Ammon's horn (tissue), 1 donor: ENCODE measurements at places on chromosomes 5 and 9.

- DNase-seq, result no peak
Measured at GRCh38 chr5:116532762-116533525, 41.7 kb downstream of the SEMA6A start.

DNA sequence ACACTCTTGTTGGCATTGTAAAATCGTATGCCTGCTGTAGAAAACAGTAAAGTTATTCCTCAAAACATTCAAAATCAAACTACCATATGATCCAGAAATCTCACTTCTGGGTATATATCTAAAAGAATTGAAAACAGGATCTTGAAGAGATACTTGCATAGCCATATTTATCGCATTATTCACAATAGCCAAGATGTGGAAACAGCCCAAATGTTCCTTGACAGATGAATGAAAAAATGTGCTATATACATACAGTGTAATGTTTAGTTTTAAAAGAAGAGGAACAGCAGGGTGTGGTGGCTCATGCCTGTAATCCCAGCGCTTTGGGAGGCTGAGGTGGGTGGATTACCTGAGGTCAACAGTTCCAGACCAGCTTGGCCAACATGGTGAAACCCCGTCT is 234.1 kb upstream of the DAB2 start:
- DNase-seq, result no peak

DNA sequence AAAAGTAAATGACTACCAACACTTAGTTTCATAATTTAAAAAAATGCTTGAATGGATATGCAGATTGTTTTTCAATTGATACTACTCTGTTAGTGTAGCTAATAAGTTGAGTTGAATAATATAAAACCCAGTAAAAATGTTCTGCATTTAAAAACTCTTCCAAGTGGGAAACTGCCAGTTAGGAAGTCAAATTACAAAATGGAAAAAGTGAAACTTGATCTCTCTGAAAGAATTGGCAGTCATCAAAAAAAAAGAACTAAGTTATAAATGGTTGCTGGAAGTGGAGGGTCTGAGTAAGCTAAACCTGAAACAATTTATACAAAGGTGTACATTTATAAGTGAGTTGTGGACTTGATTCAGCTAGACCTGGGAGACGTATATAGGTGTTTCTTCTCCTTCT is 52.4 kb downstream of the VCAN start:
- DNase-seq, result no peak

- no peak for DNase-seq
Measured at GRCh38 chr9:32248189-32248712, 136.2 kb upstream of the ACO1 start.

DNA sequence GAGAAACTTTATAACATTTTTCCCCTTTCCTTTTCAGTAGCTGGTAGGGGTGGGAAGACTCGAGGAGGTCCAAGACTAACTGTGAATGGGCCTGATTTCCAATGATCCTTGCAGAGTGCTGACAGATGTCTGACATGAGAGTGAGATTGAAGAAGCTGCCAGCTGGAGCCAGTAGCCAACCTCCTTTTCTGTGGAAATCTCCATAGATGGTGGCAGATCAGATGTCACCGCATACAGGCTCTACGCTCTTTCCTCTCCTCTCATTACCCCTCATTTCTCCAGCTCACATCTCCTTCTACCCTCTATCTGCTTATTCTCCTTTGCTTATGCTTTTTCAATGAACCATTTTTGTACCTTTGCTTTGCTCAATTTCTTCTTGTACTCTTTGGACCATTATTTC is 395.2 kb upstream of the TNC start:
- DNase-seq, result no peak

- no peak for DNase-seq
Measured at GRCh38 chr9:101628173-101628572, 33.4 kb upstream of the PPP3R2 start.

DNA sequence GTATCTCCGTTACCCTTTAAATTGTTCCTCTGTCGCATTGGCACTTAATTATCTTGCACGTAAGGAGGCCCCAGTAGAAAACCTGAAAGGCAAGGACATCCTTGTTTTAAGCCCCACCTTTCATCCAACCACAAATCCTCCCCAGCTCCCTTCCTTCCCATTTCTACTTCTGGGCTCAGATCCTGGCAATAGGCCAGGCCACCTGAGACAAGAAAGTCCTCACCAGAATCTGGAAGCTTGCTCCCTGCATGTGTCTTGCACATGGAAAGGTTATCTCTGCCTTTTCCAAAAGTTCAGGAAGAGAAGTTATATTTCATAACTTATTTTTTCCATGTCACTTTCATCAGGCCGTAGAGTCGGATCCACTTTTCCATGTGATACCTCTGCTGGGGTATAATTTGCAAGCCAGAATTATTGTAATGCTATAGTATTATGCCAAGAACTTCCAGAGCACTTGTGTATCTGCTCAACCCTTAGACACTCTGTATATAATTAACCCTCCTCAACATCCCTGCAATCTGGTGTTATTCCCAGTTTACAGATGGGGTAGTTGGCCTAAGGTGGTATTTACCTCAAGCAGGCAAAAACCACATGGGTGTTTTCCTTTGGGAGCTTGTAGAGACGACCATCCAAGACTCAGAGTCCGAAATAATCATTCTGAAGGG is 2.6 kb upstream of the SHB start:
- no peak for DNase-seq

DNA sequence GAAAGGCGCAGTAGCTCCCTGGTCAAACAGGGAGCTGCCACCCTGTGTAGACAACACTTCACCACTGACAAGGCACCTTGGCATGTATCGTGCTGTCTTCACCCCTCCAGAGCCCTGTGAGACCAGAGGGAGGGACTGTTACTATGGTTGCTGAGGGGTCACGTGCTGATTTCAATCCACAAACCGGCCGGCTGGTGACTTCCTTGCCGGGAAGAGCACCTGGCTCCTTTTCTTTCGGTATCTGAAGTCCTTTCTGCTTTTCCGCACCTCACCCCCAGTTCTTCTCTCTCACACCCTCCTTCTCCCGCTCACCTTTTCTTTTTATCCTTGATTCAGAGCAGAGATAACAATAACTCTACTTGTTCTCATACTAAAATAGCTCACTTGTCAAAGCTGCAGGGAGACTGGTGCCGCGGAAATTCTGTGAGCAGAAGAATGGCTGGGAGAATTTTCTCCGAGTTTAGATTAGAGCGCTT is 327.2 kb downstream of the ZSWIM6 start:
- no peak for DNase-seq

GRCh38 chr9:83061990-83062650 is 822 bp downstream of the RASEF start:
- no peak for DNase-seq

GRCh38 chr9:115349542-115349941 is 231.6 kb upstream of the TNC start:
- no peak for DNase-seq
